ENCODE measurements at places on chromosomes 2 and 18. TPM values are rescaled to one million over a fixed set of nuclear protein-coding genes. Genes with fewer than 3 reads are reported as not detected.

Gene PARD6G
- 14.0 TPM for total RNA-seq

Gene MSTN
- 5.8 TPM for total RNA-seq

Gene NETO1
- 2.4 TPM for total RNA-seq

Gene CACNB4
- 33.9 TPM for total RNA-seq

Gene CDK5R2
- total RNA-seq, result 0.16 TPM

Gene ALPP
- total RNA-seq, result not detected

Gene ST6GAL2
- 53.2 TPM for total RNA-seq

Gene M1AP
- total RNA-seq, result 0.21 TPM

Gene FKBP7
- total RNA-seq, result 124 TPM

Gene CROCC2
- total RNA-seq, result not detected

Gene ABCA12
- total RNA-seq, result 0.58 TPM

Gene HDHD2
- 28.7 TPM for total RNA-seq

Gene LOXHD1
- total RNA-seq, result 1.2 TPM

Gene IMPACT
- total RNA-seq, result 42.6 TPM

Gene IL36G
- total RNA-seq, result not detected

Gene TGFA
- 4.1 TPM for total RNA-seq

Gene MAB21L4
- total RNA-seq, result 0.42 TPM

Gene CIAO1
- 52.4 TPM for total RNA-seq

Gene IL36A
- total RNA-seq, result not detected

Gene KCNS3
- 14.9 TPM for total RNA-seq

Gene UGT1A10
- not detected for total RNA-seq

Gene RBKS
- 1.3 TPM for total RNA-seq

Gene PFN4
- total RNA-seq, result 1.4 TPM

Gene C2orf74
- 7.2 TPM for total RNA-seq

Gene ALPI
- not detected for total RNA-seq

Data from urinary bladder (tissue), 4 donors.